ENCODE measurements at places on chromosomes 6 and 20. TPM values are rescaled to one million over a fixed set of nuclear protein-coding genes. Genes with fewer than 3 reads are reported as not detected.

Gene EMILIN3
- total RNA-seq = 0.43 TPM

Gene AHI1
- total RNA-seq = 10.2 TPM

Gene GNMT
- total RNA-seq = not detected

Gene GRM1
- total RNA-seq = not detected

Gene NAPB
- total RNA-seq = 3.3 TPM

Gene ZFP57
- total RNA-seq = not detected

Gene COL9A3
- total RNA-seq = 0.96 TPM

Gene TTLL9
- total RNA-seq = 0.12 TPM

Gene SMPD2
- 16.5 TPM for total RNA-seq

Gene ATP9A
- 16.1 TPM for total RNA-seq

Gene SPATS1
- not detected for total RNA-seq

Gene PPP1R16B
- total RNA-seq = 0.15 TPM

Gene NOL4L
- 9.3 TPM for total RNA-seq

Gene GNAS
- 681 TPM for total RNA-seq

Gene OR2B6
- total RNA-seq = not detected

Gene ARHGAP40
- not detected for total RNA-seq

Gene PDE10A
- total RNA-seq = 28.6 TPM

Gene RAET1E
- total RNA-seq = 3.4 TPM

Gene CCR6
- total RNA-seq = not detected

Gene FAM209B
- total RNA-seq = 0.22 TPM

Gene ANKRD66
- not detected for total RNA-seq

Gene PPP1R3D
- total RNA-seq = 2.4 TPM

Gene MACROD2
- total RNA-seq = 0.43 TPM

Gene FERMT1
- total RNA-seq = 15.8 TPM

Gene POU3F2
- total RNA-seq = not detected

Gene SIM1
- not detected for total RNA-seq

Gene EYA2
- total RNA-seq = 2.5 TPM

Gene SNAI1
- total RNA-seq = 12.0 TPM

Gene ACTR5
- 9.3 TPM for total RNA-seq

Gene MROH8
- 1.2 TPM for total RNA-seq

Gene GSTA2
- not detected for total RNA-seq

Gene TXLNB
- total RNA-seq = not detected

Gene PDYN
- total RNA-seq = not detected

Gene OOEP
- total RNA-seq = not detected

Gene RAB32
- 43.7 TPM for total RNA-seq

Gene OCSTAMP
- total RNA-seq = not detected

Gene ERVFRD-1
- not detected for total RNA-seq

Gene OGFRL1
- total RNA-seq = 4.7 TPM
